ENCODE measurements at places on chromosomes 5 and 9.

DNA sequence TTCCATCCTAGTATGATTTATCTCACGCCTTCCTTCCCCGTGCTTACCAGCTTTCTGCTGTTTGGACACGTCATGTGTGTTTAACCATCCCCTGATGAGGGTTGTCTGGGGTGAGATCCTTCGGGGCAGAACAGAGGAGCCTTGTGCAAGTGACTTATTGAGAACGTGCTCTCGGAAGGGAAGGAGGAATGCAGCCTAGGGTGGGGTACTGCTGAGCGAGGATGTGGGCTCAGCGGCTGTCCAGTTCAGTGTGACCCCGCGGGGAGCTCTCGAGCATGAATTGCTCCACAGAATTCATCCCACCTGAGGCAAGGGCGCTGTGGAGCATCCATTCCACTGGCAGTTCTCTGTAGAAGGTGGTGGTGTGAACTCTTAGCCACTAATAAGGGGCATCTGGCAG, 4.0 kb downstream of the MYOZ3 start:
- DNase-seq = no peak

GRCh38 chr5:458547-459353, 15.8 kb downstream of the EXOC3 start:
- no peak for DNase-seq

- no peak for DNase-seq
These were observed 41.9 kb downstream of the ST8SIA4 start for GRCh38 chr5:100861148-100861547.

DNA sequence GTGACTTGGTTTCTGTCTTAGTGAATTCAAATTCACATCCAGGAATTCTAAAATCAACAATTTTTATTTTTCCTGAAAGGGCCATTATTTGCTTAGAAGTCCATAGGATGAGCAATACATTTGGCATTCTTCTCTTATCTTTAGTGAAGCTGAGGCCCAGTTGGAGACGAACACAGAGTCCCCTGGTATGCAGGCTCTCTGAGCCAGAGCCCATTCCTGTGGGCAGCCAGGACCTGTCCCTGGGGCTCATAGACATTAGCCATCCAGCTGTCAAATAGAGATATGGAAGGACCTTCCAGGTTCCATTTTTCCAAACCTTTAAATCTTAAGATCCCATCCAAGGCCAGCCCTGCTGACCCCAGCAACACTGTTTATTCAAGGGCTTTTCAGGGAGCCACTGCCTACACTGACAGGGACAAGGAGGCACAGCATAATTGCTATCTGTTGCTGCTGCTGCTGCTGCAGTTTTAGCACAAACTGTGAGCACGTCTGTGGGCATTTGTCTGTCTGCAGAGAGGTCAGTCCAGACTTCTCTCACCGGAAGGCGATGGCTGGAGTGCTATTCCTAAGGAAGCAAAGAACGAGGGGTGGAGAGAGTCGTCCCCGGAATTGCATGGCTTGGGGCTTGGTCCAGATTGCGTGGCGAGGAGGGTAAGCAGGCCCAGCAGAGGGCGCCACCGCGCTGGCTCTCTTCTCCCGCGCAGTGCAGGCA, 639.0 kb downstream of the CCDC171 start:
- peak; percentile 53 for DNase-seq

GRCh38 chr5:67824852-67825251, 390.7 kb upstream of the PIK3R1 start:
- no peak for DNase-seq

DNA sequence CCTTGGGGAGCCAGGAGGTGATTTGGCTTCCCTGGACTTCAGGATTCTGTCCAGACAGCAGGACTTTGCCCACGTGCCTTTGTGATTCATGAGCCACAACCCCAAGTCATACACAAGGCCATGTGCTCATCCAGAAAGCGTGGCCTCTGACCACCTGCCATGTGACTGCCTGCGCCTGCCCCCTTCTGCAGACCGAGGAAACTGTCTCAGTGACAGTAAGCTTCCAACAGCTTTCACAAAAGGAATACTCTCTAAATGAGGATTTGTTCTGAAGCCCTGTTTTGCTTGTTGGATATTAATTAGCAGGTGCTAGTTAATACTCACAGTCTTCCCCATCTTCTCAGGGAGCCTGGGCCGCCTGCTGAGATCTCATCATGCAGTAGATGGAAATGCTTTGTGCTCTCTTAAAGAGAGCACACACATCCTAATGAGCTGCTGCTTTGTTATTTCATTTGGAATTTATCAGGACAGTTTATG, 36.9 kb upstream of the ANGPTL2 start:
- peak; percentile 60 for DNase-seq

- no peak for DNase-seq
These were observed 3.4 kb upstream of the GAPVD1 start for GRCh38 chr9:125258160-125258785.

DNA sequence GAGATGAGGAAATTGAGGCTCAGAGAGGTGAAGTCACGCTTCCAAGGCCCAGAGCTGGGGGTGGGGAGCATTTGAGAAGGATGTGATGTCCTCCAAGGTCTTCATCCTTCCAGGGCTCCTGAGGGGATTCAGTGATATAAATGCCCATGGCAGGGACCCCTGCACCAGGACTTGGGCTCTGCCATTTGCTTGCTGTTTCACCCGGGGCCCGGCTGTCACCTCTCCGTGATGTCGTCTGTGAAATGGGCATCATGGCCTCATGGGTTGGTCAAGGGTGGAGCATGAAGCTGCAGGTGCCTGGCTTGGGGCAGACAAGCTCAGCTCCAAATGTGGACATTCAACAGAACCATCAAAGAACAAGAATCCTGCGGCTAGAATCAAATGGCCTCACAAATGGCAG, 253.1 kb downstream of the PBX3 start:
- DNase-seq = no peak

DNA sequence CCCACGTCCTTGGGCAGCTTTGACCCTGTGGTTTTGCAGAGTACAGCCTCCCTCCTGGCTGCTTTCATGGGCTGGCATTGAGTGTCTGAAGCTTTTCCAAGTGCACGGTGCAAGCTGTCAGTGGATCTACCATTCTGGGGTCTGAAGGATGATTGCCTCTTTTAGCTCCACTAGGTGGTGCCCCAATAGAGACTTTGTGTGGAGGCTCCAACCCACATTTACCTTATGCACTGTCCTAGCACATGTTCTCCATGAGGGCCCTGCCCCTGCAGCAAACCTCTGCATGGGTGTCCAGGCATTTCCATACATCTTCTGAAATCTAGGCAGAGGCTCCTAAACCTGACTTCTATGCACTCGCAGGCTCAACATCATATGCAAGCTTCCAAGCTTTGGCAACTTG, 644.2 kb upstream of the CDH9 start:
- no peak for DNase-seq

DNA sequence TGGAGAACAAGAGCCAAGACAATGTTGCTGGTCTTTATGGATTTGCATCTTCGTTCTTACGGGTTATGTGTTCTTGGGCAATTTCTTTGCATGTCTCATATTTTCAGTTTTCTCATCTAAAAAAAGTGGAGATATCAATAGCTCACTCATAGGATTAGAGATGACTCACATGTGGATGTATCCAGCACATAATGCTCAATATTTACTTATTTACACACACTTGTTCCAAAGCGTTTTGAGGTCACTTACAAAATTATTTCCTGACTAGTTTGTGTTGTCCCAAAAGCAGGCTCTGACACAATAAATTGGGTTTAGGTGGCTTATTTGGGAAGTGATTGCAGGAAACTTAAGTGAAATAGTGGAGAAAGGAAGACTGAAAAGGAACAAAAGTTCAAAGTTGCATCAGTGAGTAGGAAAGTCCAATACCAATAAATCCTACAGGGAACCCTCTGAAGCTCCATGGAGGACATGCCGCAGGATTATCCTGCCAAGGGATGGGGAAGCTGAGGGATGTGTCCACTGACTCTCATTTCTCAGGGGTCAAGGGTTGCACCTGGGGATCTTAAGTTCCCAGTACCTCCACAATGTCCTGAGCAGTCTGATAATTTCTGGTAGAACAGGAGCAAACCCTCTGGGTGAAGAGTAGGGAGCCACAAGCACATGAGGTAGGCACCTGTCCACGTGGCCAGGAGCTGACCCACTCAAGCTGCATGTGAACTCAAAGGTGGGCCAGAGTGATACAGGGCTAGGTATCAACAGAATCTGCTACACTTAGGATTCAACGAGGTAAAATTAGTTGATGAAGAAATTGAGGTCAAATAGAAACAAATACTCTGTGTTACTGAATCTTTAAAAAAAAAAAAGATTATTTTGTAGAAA, 37.4 kb upstream of the SLC44A1 start:
- no peak for DNase-seq

DNA sequence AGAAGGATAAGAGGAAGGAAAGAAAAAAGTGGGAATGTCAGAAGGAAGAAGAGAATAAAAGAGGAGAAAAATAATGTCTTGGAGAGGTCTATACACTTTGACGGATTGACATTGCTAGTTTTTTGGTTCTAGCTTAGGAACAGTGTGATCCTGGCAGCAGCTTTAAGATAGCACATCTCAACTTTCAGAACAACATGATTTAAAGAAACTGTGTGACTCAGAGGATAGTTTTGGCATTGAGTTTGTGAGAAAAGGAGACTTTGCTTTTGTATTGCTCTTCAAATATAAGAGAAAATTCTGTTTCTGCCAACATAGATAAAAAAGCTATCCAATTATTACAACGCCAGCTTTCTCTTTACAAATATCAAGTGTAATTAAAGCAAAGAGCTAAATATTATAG, 260.7 kb upstream of the ARRDC3 start:
- DNase-seq = no peak

DNA sequence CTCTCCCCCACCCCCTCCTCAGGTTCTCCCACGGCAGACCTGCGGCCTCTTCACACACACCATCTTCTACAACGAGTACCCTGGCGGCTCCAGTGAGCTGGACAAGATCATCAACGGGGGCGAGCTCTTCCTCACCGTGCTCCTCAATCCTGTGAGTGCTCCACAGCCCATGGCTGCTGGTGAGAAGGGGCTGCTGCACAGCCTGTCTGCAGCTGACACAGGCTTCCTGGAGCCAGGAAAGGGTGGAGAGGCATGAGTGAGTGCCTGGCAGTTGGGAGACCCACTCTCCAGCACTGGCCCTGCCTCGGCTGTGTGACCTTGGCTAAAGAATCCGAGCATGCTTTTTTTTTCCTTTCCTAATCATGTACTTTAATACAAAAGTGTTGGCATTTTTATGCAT, 31.3 kb downstream of the NDST1 start:
- DNase-seq = no peak

DNA sequence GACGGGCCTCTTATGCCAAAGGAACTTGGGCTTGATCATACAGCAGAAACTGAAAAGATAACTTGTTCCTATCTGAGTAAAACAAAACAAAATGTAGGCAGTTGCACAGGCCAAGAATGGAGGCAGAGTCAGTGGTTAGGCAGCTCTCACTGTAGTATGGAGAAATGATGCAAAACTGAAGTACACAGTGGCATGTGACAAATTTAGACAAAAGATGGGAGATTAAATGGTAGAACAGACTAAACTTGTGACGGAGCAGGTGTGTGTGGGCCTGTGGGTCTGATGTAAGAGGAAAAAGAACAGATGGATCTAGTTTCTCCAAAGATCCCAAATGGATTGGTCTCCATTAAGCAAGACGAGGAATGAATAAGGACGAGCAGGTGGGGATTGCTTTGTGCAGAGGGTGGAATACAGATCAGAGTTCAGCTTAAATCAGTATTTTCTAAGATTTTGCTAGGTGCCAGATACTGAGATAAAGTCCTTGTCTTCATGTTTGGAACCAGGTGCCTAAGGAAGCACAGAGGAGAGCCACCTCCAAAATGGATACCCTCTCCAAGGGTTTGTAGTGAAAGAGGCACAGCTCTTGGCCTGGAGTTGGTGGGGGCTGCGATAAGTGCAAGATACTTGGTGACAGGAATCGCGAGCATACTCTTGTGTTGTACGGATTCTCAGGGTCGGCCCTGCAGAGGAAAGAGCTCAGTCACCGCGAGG, 722 bp upstream of the DCP2 start:
- no peak for DNase-seq

- no peak for DNase-seq
These were observed 58.4 kb downstream of the OR2K2 start for GRCh38 chr9:111271481-111272080.

GRCh38 chr5:172350212-172351181, 66.9 kb upstream of the UBTD2 start:
- no peak for DNase-seq

- DNase-seq = peak; percentile 24
These were observed 12.2 kb upstream of the HSPB3 start for GRCh38 chr5:54443270-54443669.

GRCh38 chr5:156783092-156783491, 67.0 kb upstream of the PPP1R2B start:
- no peak for DNase-seq

GRCh38 chr5:100826133-100826532, 76.9 kb downstream of the ST8SIA4 start:
- DNase-seq = no peak

GRCh38 chr9:129575818-129576217, 45.1 kb downstream of the C9orf50 start:
- DNase-seq = no peak

DNA sequence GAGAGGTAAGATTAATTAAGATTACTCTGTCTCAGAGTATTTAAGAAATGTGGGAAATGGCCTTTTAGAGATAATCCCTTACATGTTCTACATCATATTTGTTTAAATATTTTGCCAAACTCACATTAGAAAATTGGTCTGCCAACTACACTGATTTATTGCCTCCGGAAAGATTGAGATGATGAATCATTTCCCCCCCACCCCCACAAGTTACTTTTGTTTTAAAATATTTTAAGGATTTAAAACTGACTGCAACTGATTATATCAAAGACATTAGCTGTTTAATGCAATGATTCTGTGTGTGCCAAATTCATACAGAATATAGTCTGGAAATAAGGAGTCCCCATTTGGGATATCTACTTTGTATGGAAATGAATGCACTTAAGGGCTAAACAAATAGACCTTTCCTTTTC, 674.4 kb downstream of the PRR16 start:
- no peak for DNase-seq

GRCh38 chr9:1173211-1173610, 123.1 kb downstream of the DMRT2 start:
- no peak for DNase-seq

DNA sequence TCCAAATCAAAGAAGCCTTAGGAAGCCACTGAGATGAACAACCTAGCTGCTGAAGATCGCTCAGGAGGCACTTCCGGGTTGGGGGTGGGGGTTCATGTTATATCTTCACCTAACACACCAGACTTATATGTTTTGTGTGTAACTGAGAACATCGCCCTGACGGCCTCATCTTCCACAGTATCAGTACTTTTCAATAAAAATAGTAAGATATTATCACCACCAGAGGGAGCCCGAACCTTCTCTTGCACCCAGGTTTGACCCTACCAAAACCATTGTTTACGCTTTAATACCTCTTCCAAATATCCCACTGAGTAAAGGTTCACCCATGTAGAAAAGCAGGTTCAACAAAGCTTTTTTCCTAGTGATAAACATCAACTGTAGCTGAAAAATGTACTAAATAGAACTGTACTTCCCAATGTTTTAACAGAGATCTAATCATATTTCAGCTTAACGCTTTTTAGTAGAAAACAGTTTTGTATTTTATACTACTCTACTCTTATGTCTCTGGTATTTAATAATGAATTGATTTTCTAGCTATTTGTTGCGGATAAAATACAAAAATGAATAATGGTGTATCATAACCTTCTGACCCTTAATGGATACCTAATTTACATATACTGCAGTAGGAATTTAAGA, 244.0 kb downstream of the EPB41L4A start:
- no peak for DNase-seq

- no peak for DNase-seq
These were observed 1.0 kb upstream of the EFNA5 start for GRCh38 chr5:107671742-107672210.
